ENCODE measurements at places on chromosomes 4 and X.

GRCh38 chr4:17188547-17189400, 290.3 kb upstream of the LDB2 start:
- H3K27me3 ChIP-seq: no peaks in the 10 kb centered on the region
- DNase-seq: no peak
- no peaks in the 10 kb centered on the region for H3K4me1 ChIP-seq

GRCh38 chr4:76806346-76806745, 91.6 kb downstream of the SOWAHB start:
- no peak for DNase-seq
- no peaks in the 10 kb centered on the region for H3K36me3 ChIP-seq
- H3K4me3 ChIP-seq: no peak overlapping the region
- no peak overlapping the region for H3K27ac ChIP-seq
- H3K27me3 ChIP-seq: no peaks in the 10 kb centered on the region
- H3K4me1 ChIP-seq: no peaks in the 10 kb centered on the region

DNA sequence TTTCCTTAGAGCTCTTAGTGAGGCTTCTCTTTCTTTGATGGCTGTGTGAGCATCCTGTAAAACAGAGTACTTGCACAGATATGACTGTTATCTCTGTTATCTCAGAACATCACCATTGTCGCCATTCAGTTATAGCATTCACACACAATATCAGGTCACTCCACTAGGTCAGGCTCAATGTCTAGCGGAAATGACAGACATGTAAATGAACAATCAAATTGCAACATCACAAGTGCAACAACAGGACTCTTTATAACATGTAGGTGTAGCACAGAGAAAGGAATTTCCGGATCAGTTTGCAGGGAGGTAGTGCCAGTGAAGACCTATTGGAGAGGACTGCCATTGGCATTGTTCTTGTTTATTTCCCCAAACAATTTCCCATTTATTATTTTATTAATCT, 43.2 kb upstream of the IGSF1 start:
- no peaks in the 10 kb centered on the region for H3K36me3 ChIP-seq
- no peak overlapping the region for H3K4me3 ChIP-seq
- no peaks in the 10 kb centered on the region for H3K27me3 ChIP-seq
- H3K27ac ChIP-seq: no peak overlapping the region
- no peaks in the 10 kb centered on the region for H3K4me1 ChIP-seq
- no peak for DNase-seq

GRCh38 chr4:90007494-90008167, 113.0 kb downstream of the MMRN1 start:
- no peak overlapping the region for H3K4me3 ChIP-seq
- DNase-seq: no peak
- no peaks in the 10 kb centered on the region for H3K4me1 ChIP-seq
- no peaks in the 10 kb centered on the region for H3K27me3 ChIP-seq

DNA sequence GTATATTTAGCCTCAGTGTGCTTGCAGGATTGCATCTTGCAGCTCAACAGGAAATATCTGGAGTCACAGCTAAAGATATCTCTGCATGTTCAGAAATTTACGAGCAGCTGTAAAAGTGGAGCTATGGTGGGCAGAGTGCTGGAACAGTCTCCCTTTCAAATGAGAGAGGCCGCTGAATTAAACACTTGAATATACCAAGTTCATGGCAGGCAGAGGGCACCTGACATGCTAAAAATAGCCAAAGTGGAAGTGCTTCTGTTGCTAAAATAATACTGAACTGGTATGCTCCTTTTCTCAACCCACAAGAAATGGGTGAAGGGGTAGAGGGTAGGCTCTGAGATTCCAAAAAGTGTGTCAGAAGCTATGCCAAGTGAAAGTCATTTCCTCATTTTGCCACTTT, 98.1 kb downstream of the MGST2 start:
- H3K4me3 ChIP-seq: no peak overlapping the region
- H3K27me3 ChIP-seq: no peaks in the 10 kb centered on the region
- H3K36me3 ChIP-seq: no peaks in the 10 kb centered on the region
- peaks cover 52% of the 10 kb centered on the region for H3K4me1 ChIP-seq

DNA sequence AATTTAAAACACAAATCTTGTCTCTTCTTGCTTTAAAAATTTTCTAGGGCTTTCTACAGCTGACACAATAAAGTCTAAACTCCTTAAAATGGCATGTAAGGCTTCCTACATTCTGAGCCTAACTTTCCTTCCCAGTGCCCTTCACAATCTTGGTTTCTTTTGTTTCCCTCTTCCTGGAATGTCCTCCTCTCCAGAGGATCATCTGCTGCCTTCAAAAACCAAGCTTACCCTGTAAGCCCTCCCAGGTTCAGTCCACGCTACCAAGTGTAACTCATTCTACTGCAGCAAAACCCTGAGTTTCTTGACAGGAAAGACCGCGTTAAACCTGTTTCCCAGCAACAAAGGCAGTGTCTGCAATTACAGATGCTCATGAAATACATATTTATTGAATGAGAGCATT, 91.3 kb downstream of the SHISA3 start:
- no peaks in the 10 kb centered on the region for H3K27me3 ChIP-seq
- no peak overlapping the region for H3K4me3 ChIP-seq
- DNase-seq: no peak
- no peak overlapping the region for H3K27ac ChIP-seq

DNA sequence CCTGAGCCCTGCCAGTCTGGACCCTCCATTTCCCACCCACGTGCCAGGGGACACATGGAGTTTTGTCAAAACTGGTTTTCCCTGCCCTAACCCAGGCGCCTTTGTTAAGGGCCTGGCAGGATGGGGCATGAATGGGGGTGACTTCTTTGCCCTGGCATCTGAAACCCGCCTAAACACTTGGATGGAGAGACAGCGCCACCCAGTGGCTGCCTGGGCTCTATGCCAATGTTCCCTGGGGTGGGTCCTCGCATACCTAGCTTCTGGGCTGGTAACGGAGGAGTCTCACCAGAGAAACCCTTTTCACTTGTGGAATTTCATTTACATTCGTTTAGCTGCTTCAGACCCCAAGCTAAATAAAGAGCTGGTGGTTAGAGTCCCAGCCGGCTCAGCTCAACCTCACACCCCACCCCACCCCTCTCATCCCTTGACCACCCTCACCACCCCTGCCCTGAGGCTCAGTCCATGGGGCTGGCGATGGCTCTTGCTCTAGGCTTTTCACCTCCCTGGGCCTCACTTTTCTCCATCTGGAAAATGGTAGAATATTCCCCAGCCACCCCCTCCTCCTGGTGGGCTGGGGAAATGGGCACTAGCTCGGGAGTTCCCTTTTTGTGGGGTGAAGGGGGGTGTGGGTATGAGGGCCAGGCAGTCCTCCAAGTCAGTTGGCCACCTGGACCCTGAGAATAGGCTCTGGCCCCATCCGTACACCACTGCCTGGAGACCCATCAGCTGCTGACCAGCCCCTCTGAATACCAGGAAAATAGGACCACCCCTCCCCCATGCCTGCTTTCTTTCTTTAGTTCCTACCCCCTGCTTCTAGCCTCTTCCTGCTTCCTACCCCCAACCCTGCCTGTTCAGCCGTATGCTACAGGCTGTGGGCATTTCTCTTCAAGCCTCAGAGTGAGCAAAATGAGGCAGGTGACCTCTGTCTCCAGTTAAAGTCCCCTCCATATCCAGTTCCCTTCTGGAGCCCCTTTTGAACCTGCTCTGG, 57.1 kb upstream of the PJA1 start:
- H3K27me3 ChIP-seq: no peaks in the 10 kb centered on the region
- no peaks in the 10 kb centered on the region for H3K4me1 ChIP-seq
- peak; percentile 40 for DNase-seq
- no peak overlapping the region for H3K27ac ChIP-seq

All from CD14-positive monocyte (primary cell).